ENCODE measurements at places on chromosomes 16 and 17. TPM values are rescaled to one million over a fixed set of nuclear protein-coding genes. Genes with fewer than 3 reads are reported as not detected.

GRCh38 chr17:58382872-58383242, 30.9 kb upstream of the SUPT4H1 start:
- no peak overlapping the region for H3K4me3 ChIP-seq
- H3K4me1 ChIP-seq: no peaks in the 10 kb centered on the region
- H3K27ac ChIP-seq: no peak overlapping the region
- no peaks in the 10 kb centered on the region for H3K36me3 ChIP-seq
- no peaks in the 10 kb centered on the region for H3K27me3 ChIP-seq

DNA sequence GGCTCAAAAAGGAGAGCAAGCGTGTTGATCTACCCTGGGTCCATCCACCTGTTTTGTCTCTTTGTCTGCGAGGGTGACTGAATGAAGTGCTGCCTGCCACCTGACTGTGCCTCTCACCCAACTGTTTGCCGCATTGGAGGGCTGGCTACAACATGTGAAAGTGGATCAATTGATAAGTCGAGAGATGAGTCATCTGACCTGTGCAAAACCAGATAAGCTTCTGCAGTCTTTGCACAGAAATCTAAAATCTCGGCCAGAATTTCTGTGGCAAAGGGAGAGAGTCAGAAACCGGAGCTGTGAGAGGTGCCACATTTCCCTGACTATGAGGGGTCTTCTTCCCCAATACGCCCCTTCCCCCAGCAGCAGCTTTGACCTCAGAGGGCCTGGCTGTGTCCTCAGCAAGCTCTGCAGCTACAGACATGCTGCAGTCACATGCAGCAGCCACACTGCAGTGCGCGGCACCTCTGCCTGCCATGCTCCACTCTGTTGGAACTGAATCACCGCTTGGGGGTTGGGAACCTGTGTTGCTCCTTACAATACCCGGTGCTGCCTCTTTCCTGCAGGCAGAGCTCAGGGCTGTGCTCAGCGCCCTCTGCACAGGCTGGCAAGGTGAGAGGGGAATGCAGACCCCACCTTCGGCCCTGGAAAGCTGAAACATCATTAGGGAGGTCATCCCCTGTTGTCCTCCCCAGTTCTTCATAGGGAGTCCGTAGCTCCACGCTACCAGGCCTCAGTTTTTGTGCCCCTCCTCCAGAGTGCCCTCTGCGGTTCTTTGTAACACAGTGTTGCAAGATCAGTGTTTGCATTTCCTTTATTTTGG, 16.2 kb upstream of the HAS3 start:
- peaks cover 9% of the 10 kb centered on the region for H3K4me1 ChIP-seq
- H3K36me3 ChIP-seq: no peaks in the 10 kb centered on the region
- DNase-seq: no peak

GRCh38 chr17:41580244-41580575, 6.5 kb downstream of the KRT14 start:
- H3K27me3 ChIP-seq: no peaks in the 10 kb centered on the region
- H3K36me3 ChIP-seq: no peaks in the 10 kb centered on the region
- DNase-seq: no peak
- H3K4me3 ChIP-seq: no peak overlapping the region
- H3K4me1 ChIP-seq: peaks cover 24% of the 10 kb centered on the region

DNA sequence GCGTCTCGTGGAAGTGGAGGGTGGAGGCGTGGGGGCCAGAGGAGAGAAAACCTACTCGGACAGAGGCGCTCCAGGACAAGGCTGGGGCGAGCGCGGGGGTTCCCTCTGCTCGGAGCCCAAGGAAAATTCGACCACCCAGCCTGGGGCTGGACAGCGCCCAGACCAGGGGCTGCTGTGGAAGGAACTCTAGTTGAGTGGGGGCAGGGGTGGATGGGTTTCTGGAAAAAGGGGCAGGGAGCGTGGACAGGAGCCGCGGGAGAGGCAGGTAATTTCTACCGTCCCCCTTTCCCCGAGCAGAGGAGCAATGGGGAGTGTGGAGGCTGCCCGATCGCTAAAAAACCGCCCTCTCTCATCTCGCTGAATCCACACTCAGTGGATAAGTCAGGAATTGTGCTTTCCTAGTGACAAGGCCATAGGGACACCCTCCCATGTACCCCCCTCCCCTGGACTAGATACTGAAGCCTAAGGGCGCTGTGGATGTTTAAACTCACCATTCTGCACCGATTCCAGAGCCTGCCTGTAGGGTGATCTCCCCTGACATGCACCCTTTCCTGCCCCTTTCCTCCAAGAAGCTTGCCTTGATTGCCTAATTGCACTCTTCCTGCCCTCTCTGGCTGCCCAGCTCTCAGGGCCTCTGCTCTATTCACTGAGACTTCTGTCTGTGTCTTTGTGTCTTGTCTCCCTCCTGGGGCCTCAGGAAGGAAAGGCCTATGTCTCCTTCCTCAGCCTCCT, 90.7 kb upstream of the TMEM97 start:
- DNase-seq: no peak
- peaks cover 6% of the 10 kb centered on the region for H3K4me1 ChIP-seq
- peak overlapping the region; percentile 15 for H3K4me3 ChIP-seq
- H3K27me3 ChIP-seq: no peaks in the 10 kb centered on the region

- DNase-seq: no peak
- H3K36me3 ChIP-seq: no peaks in the 10 kb centered on the region
- H3K4me1 ChIP-seq: no peaks in the 10 kb centered on the region
- H3K27ac ChIP-seq: no peak overlapping the region
These were observed 6.0 kb upstream of the MRPL38 start for GRCh38 chr17:75910699-75911098.

DNA sequence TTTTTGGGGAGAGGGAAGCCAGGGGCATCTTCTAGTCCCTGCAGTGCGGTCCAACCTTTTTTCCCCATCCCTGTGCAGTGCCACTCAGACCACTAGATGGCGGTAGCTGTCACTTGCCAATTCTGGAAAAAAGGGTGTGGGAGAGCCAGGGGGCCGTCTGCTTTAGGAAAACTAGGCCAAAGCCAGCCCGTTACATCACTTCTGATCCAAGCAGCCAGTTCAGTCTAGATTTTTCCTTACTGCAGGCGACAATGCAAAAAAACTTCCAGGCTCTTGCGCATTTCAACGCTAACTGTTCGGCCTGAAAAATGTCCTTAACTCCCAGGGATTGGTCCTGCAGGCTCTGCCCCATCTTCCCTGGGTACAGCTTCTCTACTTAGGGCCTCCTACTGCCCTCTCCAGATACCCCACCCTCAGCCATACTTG, 69.2 kb upstream of the CES5A start:
- H3K4me3 ChIP-seq: no peak overlapping the region
- no peaks in the 10 kb centered on the region for H3K4me1 ChIP-seq
- no peak overlapping the region for H3K27ac ChIP-seq
- H3K27me3 ChIP-seq: no peaks in the 10 kb centered on the region
- peak; percentile 77 for DNase-seq

DNA sequence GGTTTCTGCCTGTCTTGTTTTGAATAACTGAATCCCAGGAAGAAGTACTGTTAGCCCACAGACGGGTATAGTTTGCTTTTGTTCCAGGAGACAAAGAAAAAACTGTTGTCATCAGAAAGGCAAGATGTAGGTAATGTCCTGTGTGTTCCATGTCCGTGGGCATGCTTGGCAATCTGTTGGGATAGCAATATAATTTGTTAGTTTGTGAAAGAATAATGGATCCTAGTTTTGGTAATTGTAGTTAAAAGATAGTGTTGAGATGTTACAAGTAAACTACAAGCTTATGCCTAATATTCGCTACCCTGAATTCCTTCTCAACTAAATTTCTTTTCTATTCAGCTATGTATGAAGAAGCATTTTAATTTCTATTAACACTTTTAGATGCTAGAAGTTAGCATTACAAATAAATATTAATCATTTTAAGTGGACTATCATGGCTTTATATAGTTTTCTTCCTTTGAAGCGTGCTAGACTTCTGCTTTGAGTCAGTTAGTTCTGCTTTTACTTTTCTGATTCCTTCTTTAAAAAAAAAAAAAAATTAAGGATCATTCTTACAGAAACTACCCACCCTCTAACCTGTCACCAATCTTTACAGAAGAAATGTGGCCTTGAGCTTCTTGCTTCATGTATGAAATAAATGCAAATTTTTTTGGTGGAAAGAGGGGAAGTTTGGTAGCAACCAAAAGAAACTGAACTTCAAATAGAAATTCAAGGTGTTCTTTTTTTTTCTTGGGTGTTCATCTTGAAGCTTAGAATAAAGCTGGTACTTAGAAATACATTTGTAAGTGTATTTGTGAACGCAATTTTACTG, 2.4 kb downstream of the EVI2A start:
- no peaks in the 10 kb centered on the region for H3K36me3 ChIP-seq
- H3K4me1 ChIP-seq: no peaks in the 10 kb centered on the region

- no peaks in the 10 kb centered on the region for H3K27me3 ChIP-seq
- no peak for DNase-seq
- H3K36me3 ChIP-seq: no peaks in the 10 kb centered on the region
- no peak overlapping the region for H3K4me3 ChIP-seq
- peaks cover 5% of the 10 kb centered on the region for H3K4me1 ChIP-seq
These were observed 20.5 kb downstream of the CLEC16A start for GRCh38 chr16:10964891-10965326.

DNA sequence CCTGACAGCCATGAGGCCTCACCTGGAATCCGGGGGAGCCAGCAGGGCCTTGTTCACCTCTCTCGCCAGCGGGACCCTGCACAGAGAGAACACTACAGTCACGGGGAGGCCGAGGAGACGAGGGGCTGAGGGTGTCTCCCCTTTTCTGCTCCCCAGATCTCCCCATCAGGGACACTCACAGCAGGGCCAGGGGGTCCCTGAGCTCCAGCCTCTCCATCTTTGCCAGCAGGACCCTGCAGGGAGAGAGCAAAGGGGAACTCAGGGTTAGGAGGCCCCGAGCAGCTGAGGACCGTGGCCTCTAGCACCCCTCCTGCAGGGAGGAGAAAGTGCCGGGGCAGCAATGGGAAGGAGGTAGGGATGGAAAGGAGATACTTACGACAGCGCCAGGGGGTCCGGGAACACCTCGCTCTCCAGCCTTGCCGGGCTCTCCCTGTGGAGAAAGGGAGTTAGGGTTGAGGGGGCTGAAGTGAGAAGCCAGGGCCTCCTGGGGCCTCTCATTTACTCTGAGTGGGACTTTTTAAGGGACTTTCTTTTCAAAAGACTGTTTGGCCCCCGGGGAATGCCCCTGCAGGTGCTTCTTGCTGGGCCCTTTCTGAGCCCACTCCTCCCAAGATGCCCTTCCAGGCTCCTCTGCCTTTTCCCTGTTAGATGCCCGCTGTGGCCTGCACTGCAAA, 8.7 kb downstream of the COL1A1 start:
- no peaks in the 10 kb centered on the region for H3K36me3 ChIP-seq
- no peak overlapping the region for H3K4me3 ChIP-seq
- H3K27me3 ChIP-seq: no peaks in the 10 kb centered on the region
- DNase-seq: no peak
- no peak overlapping the region for H3K27ac ChIP-seq

- H3K27me3 ChIP-seq: no peaks in the 10 kb centered on the region
- H3K4me3 ChIP-seq: no peak overlapping the region
- no peak overlapping the region for H3K27ac ChIP-seq
- H3K4me1 ChIP-seq: peaks cover 8% of the 10 kb centered on the region
- DNase-seq: peak; percentile 69
- no peaks in the 10 kb centered on the region for H3K36me3 ChIP-seq
These were observed 27.2 kb upstream of the SKAP1 start for GRCh38 chr17:48457080-48457836.

Gene SCIMP
- total RNA-seq: not detected

Gene ACSM2A
- total RNA-seq: not detected

Gene CRHR1
- total RNA-seq: not detected

Gene MEIOC
- not detected for total RNA-seq

Gene MIF4GD
- 35.5 TPM for total RNA-seq

Gene SEZ6L2
- total RNA-seq: 14.2 TPM

Gene MAP2K6
- 19.0 TPM for total RNA-seq

Gene CCP110
- total RNA-seq: 12.4 TPM

Gene CCL7
- not detected for total RNA-seq

Gene ASPHD1
- 0.53 TPM for total RNA-seq

Gene OXLD1
- 30.2 TPM for total RNA-seq

Measured in Peyer's patch (tissue), 4 donors.